ENCODE measurements at places on chromosomes 2 and 18.

DNA sequence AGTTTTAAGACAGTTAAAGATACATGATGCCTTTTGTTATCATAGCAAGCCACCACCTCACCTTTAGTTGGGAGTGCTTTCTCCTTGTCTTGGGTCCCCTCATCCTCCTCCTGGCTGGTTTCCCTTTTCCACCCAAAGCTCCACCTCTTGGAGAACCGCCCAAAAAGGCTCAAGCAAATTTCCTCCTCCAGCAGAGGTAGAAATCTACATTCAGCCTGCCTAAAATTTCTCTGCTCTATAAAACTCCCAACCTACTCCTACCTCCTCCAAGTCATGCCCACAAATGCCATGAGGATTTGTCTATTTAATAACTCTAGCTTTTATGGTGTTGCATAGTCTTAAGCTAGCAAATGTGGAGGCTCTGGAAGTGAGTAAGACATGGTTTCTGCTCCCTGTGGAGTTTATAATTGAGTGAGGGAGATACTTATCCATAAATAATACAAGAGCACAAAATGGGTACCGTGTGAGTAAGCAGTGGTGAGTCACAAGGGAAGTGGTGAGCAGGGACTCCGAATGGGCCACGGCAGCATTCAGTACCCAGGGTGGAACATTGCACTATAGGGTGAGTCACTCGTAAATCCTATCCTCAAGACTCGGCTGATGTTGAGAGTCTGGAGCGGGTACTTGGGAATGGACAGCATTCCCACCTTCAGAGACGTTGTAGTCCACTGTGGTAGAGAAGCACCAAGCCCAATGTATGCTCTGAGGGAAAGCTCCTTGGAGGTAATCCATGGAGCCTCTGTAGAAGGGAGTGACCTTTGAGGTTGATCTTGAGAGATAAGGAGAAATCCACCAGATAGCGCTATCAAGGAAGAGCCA is 146.3 kb downstream of the RTN4 start:
- DNase-seq = peak; percentile 79

- DNase-seq = no peak
Measured at GRCh38 chr2:229179628-229180027, 91.5 kb downstream of the PID1 start.

DNA sequence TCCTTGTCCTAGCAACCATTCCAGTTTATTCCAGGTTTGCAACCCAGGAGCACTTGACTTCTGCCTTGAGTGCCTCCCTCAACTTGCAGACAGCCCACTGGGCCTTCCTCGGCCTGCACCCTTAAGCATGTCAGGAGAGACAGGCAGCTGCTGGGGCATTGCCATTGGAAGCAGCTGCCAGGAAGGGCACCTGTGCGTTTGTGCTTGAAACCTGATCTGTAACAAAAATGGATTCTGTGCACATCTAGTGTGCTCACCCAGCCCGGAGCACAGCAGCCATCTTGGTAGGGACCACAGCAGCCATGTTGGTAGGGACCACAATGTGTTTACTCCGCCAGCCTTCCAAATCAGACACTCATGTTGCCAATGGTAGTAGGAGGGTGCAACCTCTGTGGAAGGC is 44.3 kb upstream of the GLI2 start:
- DNase-seq = no peak

DNA sequence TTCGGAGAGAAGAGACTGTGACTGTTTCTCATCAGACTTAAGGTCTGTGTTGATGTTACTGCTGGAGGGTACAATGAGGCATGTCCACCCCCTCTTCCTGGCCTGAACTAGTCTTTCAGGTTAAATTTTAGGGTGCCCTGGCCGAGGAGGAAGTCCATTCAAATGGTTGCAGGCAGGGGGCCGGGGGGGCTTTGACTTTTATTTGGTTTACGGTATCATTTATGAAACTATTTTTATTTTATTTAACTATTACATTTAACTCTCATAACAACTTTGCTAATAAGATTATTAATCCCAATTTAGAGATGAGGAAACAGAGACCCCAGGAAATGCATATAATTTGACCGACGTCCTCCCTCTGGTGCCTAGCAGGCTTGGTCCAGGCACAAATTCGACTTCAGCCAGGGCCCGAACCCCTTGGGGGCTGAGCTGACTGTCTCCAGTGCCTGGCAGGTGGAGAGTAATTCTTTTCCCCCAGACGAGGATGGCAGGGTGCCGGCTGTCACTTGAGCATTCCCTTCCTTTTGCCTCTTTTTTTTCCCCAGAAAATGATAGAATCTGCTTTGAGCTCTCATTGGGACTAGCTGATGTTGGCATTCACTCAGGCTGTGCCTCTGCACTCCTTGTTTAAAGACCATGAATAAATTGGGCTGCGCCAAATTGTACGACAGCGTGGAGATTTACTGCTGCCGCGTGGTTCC is 255.3 kb upstream of the SALL3 start:
- DNase-seq = no peak

DNA sequence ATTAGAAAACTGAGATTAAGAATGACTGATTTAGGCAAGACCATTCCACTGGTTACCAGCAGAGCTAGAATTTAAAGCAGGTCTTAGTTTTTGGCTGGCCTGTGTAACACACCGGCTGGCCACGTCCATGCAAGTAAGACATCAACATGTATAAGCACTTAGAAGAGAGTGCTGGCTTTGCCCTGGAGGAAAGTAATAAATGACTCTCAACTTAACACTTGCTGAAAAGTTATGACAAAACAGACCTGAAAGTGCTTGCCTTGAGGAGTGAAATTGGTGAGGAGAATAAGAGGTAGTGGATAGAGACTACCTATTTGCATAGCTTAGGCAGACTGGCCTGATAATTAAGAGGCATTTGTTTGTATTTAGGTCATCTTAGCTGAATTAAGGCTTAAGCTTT is 165.7 kb upstream of the KCNJ3 start:
- no peak for DNase-seq

- DNase-seq = no peak
Measured at GRCh38 chr2:226544596-226545210, 254.9 kb downstream of the IRS1 start.

GRCh38 chr18:69691008-69691760 is 256.5 kb downstream of the CD226 start:
- DNase-seq = no peak

- DNase-seq = no peak
Measured at GRCh38 chr2:232325324-232326273, 53.0 kb upstream of the ALPP start.

GRCh38 chr2:209956271-209956670 is 46.2 kb upstream of the RPE start:
- no peak for DNase-seq

DNA sequence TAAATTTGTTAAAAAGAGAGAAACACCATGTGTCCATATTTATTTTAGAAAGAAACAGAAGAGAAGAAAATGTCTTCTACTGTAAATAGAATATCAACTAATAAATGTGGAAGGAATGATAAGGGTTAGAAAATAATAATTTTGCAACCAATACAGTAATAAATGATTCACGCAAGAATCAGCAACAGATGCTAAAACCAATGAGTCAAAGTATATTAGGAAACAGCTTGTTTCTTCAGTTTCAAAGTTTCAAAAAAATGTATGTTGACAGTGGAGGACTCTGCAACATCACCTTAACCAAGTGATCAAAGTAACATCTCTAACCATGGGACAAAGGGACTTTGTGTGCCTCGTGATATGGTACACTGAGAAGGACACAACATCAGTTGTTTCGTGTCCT is 147.0 kb downstream of the TWIST2 start:
- DNase-seq = no peak

- DNase-seq = no peak
Measured at GRCh38 chr18:79599441-79599931, 80.1 kb upstream of the CTDP1 start.

- DNase-seq = no peak
Measured at GRCh38 chr2:179862898-179863458, 1.6 kb upstream of the ZNF385B start.

DNA sequence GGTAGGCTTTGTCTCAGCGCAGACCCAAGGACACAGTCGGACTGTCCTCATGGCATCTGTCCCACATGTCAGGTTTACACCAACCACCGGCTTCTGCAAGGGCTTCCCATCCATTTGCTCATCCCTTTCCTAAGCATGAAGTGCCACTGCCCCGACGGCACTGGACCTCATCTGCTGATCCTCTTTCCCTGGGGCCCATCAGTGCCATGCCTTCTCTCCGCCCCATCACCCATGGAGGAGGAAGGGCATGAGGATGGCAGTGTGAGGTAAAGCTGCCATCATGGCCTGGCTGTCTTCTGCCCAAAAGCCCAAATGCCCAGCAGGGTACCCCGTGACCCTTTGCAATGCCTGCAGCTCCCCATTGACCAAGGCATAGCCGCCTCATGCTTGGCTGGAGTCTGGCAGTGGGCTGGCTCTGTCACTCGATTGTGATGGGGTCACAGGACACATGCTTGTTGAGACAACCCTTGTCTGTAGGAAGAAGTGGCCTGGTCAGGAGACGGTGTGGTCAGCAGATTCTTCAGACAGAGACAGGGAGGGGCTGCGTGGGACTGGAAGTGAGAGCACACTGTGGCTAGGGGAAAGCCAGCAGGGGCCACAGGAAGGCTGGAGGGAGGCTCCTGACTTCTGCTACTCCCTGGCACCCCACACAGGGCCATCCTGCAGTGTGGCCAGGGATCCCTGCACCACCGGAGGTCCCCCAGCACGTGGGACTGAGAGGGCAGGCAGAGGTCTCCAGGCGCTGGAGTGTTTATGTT is 493.7 kb upstream of the HS6ST1 start:
- no peak for DNase-seq

DNA sequence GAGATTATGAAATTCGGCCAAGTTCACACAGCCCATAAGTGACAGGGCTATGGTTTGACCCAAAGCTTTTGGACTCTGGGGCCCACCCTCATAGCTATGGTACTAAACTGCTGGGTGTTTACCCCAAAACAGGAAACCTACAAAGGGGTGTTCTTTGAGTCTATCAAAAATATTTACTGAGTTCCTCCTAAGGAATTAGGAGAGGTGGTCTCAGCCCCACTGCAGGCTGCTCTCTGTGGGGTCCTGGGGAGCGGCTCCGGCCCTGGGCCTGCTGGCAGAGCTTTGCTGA is 45.5 kb downstream of the SDC1 start:
- DNase-seq = no peak

- no peak for DNase-seq
Measured at GRCh38 chr2:133266926-133267590, 301.2 kb downstream of the NCKAP5 start.

DNA sequence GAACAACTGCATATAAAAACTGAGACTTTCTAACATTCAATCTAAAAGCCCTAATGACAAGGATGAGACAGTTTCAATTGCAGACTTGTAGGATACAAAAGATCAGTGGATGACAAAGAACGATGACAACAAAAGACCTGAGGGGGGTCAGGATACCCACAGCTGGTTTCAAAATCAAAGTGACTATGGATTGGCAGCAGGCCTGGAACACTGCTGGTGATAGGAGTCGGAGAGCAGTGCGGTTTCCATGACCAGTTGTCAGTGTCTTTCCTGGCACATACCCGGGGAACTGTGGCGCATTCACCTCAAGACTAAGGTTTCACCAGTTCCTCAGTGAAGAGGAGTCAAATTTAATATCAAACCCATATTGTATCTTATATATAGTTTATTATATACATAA is 42.0 kb downstream of the EHD3 start:
- DNase-seq = no peak

GRCh38 chr2:120979398-120979797 is 243.7 kb downstream of the GLI2 start:
- DNase-seq = no peak

DNA sequence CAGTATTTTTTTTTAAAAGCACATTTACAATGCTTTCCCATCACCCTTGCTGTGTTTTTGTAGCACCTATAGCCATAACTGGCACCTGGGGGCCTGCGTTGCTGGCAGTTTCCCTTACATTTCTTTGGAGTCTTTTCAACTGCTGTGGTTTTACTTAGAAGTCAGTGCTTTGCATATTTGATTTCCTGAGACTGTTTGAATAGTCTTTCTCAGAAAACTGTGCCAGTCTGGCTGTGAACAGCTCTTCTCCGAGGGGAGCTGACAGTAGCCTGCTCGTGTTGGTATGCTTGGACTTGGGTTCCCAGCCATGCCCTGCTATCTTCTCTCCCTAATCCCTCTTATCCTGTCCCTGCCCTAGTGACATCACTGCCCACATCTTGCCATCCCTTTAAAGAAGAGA is 81.5 kb downstream of the DPP4 start:
- DNase-seq = no peak

DNA sequence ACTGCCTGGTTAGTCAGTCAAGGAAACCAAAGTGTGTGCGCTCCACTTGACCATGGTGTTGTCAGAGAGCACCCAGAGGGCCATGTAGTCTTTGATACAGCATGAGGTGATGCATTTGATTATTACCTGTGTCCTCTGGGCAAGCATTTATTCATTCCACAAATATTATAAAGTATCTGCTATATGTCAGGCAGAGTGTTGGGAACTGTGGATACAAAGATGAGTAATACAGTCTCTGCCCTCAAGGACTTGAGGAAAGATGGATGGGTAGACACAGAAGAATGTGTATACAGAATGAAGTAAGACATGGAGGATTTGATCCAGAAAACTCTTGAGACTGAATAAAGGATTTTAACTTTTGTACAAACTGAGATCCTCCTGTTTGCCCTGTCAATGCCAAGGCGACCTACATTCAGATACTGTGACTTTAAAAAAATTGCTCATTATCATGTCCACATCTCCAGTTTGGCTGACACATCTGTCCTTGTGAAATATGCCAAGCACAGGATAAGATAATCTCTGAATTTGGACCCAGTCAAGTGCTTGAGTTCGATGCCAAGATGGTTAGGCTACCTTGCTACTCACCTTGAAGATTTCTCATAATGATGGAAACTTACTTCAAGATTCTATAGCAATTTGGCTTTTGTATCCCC is 50.8 kb downstream of the ACYP2 start:
- DNase-seq = no peak

GRCh38 chr2:73291093-73291460 is 2.3 kb downstream of the EGR4 start:
- DNase-seq = no peak

All from AG09319 (cell line).